Left kidney (tissue), 8 donors: ENCODE measurements at places on chromosomes 4 and X. TPM values are rescaled to one million over a fixed set of nuclear protein-coding genes. Genes with fewer than 3 reads are reported as not detected.

Gene ZXDA
- polyA plus RNA-seq, result 5.5 TPM

Gene ARSJ
- 18.1 TPM for polyA plus RNA-seq

Gene SHOX
- polyA plus RNA-seq, result 0.12 TPM

Gene ADH7
- polyA plus RNA-seq, result not detected

Gene KCND1
- polyA plus RNA-seq, result 3.1 TPM

Gene KIAA1210
- polyA plus RNA-seq, result 1.5 TPM

Gene TLL1
- polyA plus RNA-seq, result 2.0 TPM

Gene STOX2
- 14.2 TPM for polyA plus RNA-seq

Gene CENPU
- polyA plus RNA-seq, result 75.4 TPM

Gene IL13RA2
- polyA plus RNA-seq, result 1.6 TPM

Gene GAGE12F
- polyA plus RNA-seq, result not detected

Gene PDE5A
- 56.0 TPM for polyA plus RNA-seq

Gene TBX22
- 3.1 TPM for polyA plus RNA-seq

Gene BTK
- 2.3 TPM for polyA plus RNA-seq

Gene UCP1
- polyA plus RNA-seq, result 0.25 TPM

Gene PGAM4
- polyA plus RNA-seq, result 0.52 TPM

Gene CFAP299
- polyA plus RNA-seq, result 1.00 TPM

Gene CENPVL1
- polyA plus RNA-seq, result 0.28 TPM

Gene LINC00632
- 9.9 TPM for polyA plus RNA-seq

Gene NR3C2
- polyA plus RNA-seq, result 16.2 TPM

Gene PABPC1L2B
- polyA plus RNA-seq, result not detected
